Ovary (tissue), 10 donors: ENCODE measurements at places on chromosomes 12 and 14. TPM values are rescaled to one million over a fixed set of nuclear protein-coding genes. Genes with fewer than 3 reads are reported as not detected.
A peak's percentile ranks its signal among the peaks of the same experiment; 100 is the strongest.

Gene CCDC196
- not detected for polyA plus RNA-seq

DNA sequence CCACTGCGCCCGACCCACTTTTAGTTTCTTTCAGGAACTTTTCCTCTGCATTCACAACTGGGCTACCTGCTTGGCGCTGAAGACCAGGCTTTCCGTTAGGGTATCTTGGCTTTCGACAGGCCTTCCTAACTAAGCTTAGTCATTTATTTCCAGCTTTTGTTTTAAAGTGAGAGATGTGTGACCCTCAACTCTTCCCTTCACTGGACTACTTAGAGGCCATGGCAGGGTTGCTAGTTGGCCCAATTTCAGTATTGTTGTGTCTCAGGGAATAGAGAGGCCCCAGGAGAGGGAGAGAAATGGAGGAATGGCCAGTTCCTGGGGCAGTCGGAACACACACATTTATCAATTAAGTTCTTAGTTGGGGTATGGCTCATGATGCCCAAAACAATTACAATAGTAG lies 10.4 kb downstream of the MTA1 start:
- DNase-seq, result no peak
- H3K4me3 ChIP-seq, result no peak overlapping the region
- no peaks in the 10 kb centered on the region for H3K36me3 ChIP-seq

DNA sequence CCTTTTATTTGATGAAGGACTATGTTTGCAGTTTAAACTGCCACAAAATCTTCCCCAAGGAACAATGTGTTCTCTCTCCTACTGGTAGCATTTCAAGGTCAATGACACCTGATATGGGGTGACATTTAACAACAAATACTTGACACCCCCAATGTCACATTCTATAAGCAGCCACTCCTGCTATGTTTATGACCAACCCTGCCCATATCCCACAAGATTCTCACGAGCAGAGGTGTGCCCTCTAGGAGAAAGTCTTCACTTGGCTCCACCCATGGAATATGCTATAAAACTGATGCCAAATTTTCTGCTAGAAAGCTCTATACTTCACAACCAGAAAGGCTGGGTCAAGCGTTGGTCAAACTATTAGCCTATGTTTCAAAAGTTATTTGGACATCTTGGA lies 105.6 kb upstream of the ARID2 start:
- H3K27ac ChIP-seq, result no peak overlapping the region
- H3K27me3 ChIP-seq, result no peaks in the 10 kb centered on the region
- H3K4me1 ChIP-seq, result no peaks in the 10 kb centered on the region

Gene KCNJ8
- 15.2 TPM for polyA plus RNA-seq

DNA sequence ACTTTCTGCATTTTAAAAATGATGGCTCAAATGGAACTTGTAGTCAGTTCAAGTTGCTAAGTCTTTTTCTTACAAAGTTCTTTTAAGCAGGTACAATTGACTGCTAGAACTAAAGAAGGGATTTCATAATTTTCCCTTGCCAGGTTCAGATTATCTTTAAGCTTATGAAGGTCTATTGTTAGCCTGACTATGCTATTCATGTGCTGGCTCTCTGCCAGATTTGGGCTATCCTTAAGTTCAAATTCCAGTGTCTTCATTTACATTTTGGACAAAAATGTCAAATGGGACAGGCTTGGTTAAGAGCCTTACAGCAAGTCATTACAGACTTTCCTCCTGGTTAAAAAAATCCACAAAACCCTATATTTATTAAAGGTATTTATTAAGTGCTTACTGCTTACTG lies 42.3 kb downstream of the INSM2 start:
- H3K36me3 ChIP-seq, result no peaks in the 10 kb centered on the region
- H3K4me3 ChIP-seq, result no peak overlapping the region
- H3K27ac ChIP-seq, result no peak overlapping the region

GRCh38 chr12:118358612-118359540 lies 13.8 kb downstream of the TAOK3 start:
- H3K36me3 ChIP-seq, result no peaks in the 10 kb centered on the region
- H3K27ac ChIP-seq, result no peak overlapping the region
- no peak for DNase-seq

DNA sequence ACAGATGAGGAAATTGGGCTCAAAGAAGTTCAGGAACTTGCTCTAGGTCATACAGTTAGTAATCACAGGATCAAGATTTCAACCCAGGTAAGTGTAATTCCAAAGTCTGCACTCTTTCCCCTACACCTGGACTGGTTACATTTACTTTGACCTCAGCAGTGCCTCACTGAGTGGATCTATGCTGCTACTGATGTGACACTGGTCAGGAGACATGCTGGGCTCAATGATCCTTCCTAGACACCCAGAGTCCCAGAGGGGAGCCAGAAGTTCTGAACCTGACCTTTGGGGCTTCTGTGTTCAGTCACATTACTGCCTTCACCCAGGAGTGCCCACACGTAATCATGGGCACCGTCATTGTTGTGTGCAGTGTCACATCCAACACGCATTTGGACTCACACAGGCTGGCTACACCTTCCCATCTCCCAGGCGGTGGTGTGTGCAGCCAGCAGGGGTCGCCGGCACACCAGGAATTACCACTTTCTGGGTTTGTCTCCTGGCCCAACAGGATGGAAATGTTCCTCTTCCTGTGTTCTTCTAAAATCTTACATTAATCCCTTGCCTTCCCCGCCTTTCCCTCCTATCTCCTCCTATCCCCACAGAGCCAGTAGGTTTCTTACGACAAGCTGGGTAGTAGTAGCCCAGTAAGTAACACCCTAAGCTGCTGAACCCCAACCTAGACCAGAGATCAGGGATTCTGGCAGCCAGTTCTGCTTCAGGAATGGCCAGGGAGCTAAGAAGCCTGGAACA lies 25.6 kb downstream of the CALCOCO1 start:
- peak; percentile 84 for DNase-seq
- no peaks in the 10 kb centered on the region for H3K27me3 ChIP-seq
- no peaks in the 10 kb centered on the region for H3K36me3 ChIP-seq
- H3K4me1 ChIP-seq, result no peaks in the 10 kb centered on the region

DNA sequence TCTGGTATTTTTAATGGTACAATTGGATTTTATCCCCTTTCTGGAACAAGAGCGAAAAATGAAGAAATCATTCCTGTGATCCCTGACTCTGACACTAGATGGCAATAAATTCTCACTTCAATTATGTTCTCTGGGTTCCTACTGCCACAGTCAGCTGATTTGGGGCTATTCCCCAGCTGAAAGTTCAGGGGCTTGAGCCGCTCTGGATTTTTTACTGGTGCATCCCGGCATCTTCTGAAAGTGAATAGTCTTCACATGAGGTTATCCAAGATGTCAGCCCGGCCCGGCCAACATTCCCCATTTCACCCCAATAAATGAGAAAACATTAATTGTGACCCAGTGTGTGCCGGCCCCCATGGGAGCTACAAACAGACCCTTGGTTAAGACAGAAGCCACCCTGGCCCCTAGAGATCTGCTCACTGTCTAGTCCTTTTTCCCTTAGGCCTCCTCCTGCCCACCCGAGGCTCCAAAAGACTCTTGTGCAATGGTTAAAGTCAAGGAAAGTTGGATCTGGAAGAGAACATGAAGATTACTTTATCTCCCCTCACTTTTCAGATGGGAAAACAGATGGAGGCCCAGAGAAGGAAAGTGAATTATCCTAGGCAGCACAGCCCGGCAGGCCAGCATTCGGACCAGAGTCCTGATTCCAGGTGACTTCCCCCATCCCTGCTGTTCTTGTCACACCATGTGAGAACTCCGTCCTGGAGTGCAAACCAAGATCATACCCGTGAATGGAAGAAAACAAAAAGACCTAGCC lies 20.8 kb downstream of the CKAP4 start:
- H3K4me1 ChIP-seq, result no peaks in the 10 kb centered on the region
- no peak overlapping the region for H3K27ac ChIP-seq
- H3K27me3 ChIP-seq, result no peaks in the 10 kb centered on the region
- no peak overlapping the region for H3K4me3 ChIP-seq
- DNase-seq, result no peak
- H3K36me3 ChIP-seq, result no peaks in the 10 kb centered on the region

Gene B3GNT4
- 0.42 TPM for polyA plus RNA-seq

GRCh38 chr12:40436564-40436963 lies 211.8 kb downstream of the LRRK2 start:
- no peaks in the 10 kb centered on the region for H3K4me1 ChIP-seq
- H3K27me3 ChIP-seq, result no peaks in the 10 kb centered on the region
- H3K27ac ChIP-seq, result no peak overlapping the region
- DNase-seq, result no peak

Gene PRR4
- polyA plus RNA-seq, result 2.4 TPM
